ENCODE measurements at places on chromosomes 13 and 19.

DNA sequence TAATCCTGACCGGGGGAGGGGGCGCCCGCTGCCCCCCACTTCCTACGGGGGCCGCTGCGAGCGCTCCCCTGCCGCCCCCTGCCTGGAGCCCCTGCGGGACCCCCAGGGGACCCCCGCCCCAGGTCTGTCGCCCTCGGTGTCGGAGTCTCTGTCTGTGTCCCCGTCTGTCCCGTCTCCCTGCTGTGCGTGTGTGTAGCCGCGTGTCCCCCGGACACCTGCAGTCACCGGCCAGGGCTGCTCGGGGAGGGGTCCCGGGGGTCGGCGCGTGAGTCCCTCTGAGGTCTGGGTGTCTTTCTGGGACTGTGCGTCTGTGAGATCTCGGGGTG is 7.7 kb upstream of the NFIC start:
- DNase-seq = no peak

DNA sequence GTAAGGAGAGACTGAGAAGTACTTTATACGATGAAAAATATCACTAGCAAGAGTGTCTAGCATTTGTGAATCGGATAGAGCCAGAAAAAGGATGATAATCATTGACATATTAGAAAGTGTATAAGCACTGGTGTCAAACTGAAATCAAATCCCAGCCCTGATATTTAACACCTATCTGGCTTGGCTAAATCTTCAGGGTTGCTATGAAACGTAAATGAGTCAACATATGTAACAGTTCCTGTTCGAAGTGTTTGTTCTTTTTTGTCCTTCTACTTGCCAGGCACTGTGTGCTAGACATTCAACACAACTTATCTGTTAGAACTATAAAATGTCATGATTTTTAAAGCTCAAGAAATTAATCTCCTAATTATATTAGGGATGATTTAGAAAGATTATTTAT is 40.8 kb downstream of the SERPINE3 start:
- DNase-seq = no peak

GRCh38 chr13:104389691-104390090 is 1323.5 kb upstream of the SLC10A2 start:
- DNase-seq = no peak

- DNase-seq = peak; percentile 88
Observed at GRCh38 chr19:49425922-49426592, 869 bp downstream of the GFY start.

- no peak for DNase-seq
Observed at GRCh38 chr19:8575467-8575997, 1.7 kb downstream of the MYO1F start.

GRCh38 chr13:99548448-99548847 is 47.2 kb downstream of the TM9SF2 start:
- DNase-seq = no peak
